ENCODE measurements at places on chromosomes 11 and 22.

GRCh38 chr22:20808844-20809243 is 34.9 kb downstream of the SERPIND1 start:
- H3K27me3 ChIP-seq, result no peaks in the 10 kb centered on the region
- H3K4me1 ChIP-seq, result no peaks in the 10 kb centered on the region
- DNase-seq, result no peak
- H3K27ac ChIP-seq, result no peak overlapping the region
- H3K4me3 ChIP-seq, result no peak overlapping the region
- peaks cover 31% of the 10 kb centered on the region for H3K36me3 ChIP-seq

- H3K27ac ChIP-seq, result no peak overlapping the region
- H3K4me1 ChIP-seq, result peaks cover 9% of the 10 kb centered on the region
- H3K4me3 ChIP-seq, result no peak overlapping the region
- H3K36me3 ChIP-seq, result peaks cover 3% of the 10 kb centered on the region
- no peaks in the 10 kb centered on the region for H3K27me3 ChIP-seq
- no peak for DNase-seq
Measured at GRCh38 chr11:69141742-69142141, 14.0 kb upstream of the SMIM38 start.

DNA sequence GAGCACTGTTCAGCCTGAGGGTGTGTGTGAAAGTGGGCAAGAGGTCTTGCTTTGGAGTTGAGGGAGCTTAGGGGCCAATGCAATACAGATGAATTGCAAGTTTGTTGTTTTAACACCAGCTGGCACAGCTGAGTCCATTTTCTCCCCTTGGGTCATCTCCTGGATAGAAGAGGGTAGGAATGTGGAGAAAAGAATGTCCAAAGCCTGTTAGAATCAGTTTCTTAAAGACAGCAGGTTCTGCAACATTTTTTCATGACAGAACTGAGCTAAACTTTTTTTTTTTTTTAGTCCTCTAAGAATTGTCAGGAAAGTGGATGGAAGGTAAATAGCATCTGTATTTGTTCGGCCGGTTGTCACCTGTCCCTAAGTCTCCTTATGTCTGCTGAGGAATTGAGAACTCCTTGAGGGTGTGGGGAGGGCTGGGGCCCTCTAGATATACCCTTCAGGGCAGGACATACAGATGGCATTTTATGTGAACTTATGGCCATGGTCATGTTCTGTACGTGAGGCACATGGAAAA is 211.1 kb upstream of the CADM1 start:
- H3K27ac ChIP-seq, result peak overlapping the region; percentile 48
- H3K4me1 ChIP-seq, result peaks cover 52% of the 10 kb centered on the region
- DNase-seq, result no peak
- H3K36me3 ChIP-seq, result no peaks in the 10 kb centered on the region

DNA sequence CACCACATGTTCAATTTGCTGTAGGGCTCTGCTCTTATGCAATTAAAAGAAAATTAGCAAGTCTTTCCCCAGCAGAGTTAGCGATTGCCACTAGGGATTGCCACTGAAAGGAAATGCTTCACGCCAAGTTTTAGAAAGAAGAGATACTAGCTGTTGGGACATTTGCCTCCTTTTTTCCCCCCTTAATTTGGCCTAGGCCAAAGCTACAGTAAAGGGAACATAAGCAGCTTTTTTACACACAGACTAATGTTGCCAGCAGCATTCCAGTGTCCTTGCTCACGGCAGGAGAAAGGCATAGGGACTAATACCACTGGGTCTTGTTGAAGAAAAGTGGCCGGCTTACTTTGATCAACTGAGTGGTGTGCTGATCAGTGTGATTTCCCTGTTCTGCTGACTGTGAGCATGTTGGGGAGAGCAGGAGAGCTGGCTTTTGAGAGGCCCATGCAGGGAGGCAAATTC is 71.2 kb downstream of the PHF21A start:
- peak; percentile 66 for DNase-seq
- H3K27me3 ChIP-seq, result no peaks in the 10 kb centered on the region
- peak overlapping the region; percentile 64 for H3K4me3 ChIP-seq
- H3K27ac ChIP-seq, result peak overlapping the region; percentile 81

DNA sequence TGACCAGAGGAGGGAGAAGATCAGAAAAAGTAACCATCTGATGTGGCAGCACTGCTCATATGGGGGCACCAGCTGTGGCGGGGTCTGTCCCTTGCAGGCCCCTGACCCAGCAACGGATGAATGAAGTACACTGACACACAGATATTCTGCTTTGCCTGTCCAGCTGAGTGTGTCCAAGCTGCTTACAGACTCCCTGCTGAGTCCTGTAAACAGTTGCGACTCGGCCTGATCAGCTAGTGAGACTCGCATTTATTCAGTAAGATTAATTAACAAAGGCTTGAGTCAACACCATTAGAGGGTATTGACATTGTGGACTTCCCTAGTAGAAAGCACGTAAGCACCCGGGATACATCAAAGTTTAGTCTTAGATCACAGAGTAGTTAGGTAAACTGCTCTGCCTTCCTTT is 15.3 kb upstream of the OR10D3 start:
- H3K27ac ChIP-seq, result no peak overlapping the region
- peaks cover 15% of the 10 kb centered on the region for H3K4me1 ChIP-seq
- DNase-seq, result no peak
- no peak overlapping the region for H3K4me3 ChIP-seq
- no peaks in the 10 kb centered on the region for H3K27me3 ChIP-seq

- no peaks in the 10 kb centered on the region for H3K27me3 ChIP-seq
- H3K27ac ChIP-seq, result no peak overlapping the region
- DNase-seq, result no peak
- no peak overlapping the region for H3K4me3 ChIP-seq
- H3K4me1 ChIP-seq, result peaks cover 17% of the 10 kb centered on the region
- H3K36me3 ChIP-seq, result no peaks in the 10 kb centered on the region
Measured at GRCh38 chr11:110174645-110175310, 81.6 kb downstream of the ZC3H12C start.

DNA sequence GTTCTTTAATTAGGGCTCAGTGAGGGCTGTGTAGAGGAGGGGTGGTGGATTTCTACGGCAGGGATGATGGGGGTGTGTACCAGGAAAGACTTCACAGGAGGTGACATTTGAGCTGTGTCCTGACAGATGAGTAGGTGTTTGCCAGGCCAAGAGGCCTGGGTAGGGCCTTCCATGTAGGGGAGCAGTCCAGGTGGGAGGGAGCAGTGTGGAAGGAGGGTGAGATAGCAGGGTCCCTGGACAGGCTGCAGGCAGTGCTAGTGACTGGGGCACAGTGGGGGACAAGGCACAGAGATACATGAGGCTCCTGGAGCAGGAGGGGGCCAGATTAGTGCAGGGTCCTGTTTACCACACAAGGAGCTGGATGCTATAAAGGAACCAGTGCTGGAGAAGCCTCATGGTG is 147.9 kb upstream of the CADM1 start:
- H3K27me3 ChIP-seq, result peaks cover 42% of the 10 kb centered on the region
- no peak overlapping the region for H3K4me3 ChIP-seq
- DNase-seq, result no peak
- H3K27ac ChIP-seq, result no peak overlapping the region
- no peaks in the 10 kb centered on the region for H3K36me3 ChIP-seq
- peaks cover 13% of the 10 kb centered on the region for H3K4me1 ChIP-seq

- no peak overlapping the region for H3K4me3 ChIP-seq
- no peaks in the 10 kb centered on the region for H3K27me3 ChIP-seq
- peak overlapping the region; percentile 9 for H3K27ac ChIP-seq
- H3K36me3 ChIP-seq, result no peaks in the 10 kb centered on the region
- peaks cover 40% of the 10 kb centered on the region for H3K4me1 ChIP-seq
Measured at GRCh38 chr11:34318111-34319037, 39.4 kb downstream of the ABTB2 start.

DNA sequence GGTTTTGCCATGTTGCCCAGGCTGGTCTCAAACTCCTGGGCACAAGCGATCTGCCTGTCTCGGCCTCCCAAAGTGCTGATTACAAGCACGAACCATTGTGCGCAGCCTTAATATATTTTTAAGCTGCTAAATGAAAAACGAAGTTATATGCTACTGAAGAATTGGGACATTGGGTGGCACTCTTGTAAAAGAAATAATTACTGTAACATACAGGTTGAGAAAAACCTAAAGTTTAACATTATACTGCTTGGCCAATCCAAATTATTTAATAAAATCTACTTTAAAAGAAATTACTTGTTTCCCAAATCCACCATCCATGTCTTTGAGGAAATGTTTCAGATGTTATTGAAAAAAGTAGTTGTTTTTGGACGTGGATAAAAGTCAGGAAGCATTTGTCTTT is 37.9 kb upstream of the ARHGAP32 start:
- H3K27ac ChIP-seq, result no peak overlapping the region
- H3K36me3 ChIP-seq, result peaks cover 26% of the 10 kb centered on the region
- no peak for DNase-seq
- H3K4me1 ChIP-seq, result no peaks in the 10 kb centered on the region
